ENCODE measurements at places on chromosomes 2 and 18. TPM values are rescaled to one million over a fixed set of nuclear protein-coding genes. Genes with fewer than 3 reads are reported as not detected.

ABCB11 gene
- 0.13 TPM for total RNA-seq

SLC9A4 gene
- 0.03 TPM for total RNA-seq

DSC1 gene
- total RNA-seq = not detected

IL1F10 gene
- total RNA-seq = not detected

DTNA gene
- total RNA-seq = 7.8 TPM

GTF2A1L gene
- total RNA-seq = 3.8 TPM

ST6GAL2 gene
- total RNA-seq = 0.07 TPM

ITPRIPL1 gene
- 1.3 TPM for total RNA-seq

ZNF638 gene
- 88.7 TPM for total RNA-seq

CRYGC gene
- total RNA-seq = not detected

CDH19 gene
- total RNA-seq = 0.33 TPM

SERPINB7 gene
- total RNA-seq = 0.07 TPM

CSRNP3 gene
- 1.4 TPM for total RNA-seq

ARL4C gene
- total RNA-seq = 79.7 TPM

STEAP3 gene
- 18.4 TPM for total RNA-seq

HS6ST1 gene
- 29.5 TPM for total RNA-seq

CTLA4 gene
- not detected for total RNA-seq

IL1RL2 gene
- 1.6 TPM for total RNA-seq

CFC1 gene
- not detected for total RNA-seq

MGAT4A gene
- 0.86 TPM for total RNA-seq

TUBA4B gene
- total RNA-seq = not detected

DUSP19 gene
- 4.3 TPM for total RNA-seq

PLGLB1 gene
- total RNA-seq = 0.40 TPM

PKDCC gene
- total RNA-seq = 86.0 TPM

NRP2 gene
- total RNA-seq = 54.9 TPM

LRRC30 gene
- total RNA-seq = not detected

GTF3C2 gene
- 31.1 TPM for total RNA-seq

GREB1 gene
- total RNA-seq = 0.52 TPM

FLACC1 gene
- 1.3 TPM for total RNA-seq

LAMA1 gene
- total RNA-seq = 92.5 TPM

SGPP2 gene
- not detected for total RNA-seq

CAPN14 gene
- total RNA-seq = 0.26 TPM

NT5DC4 gene
- total RNA-seq = 0.33 TPM

POTEI gene
- not detected for total RNA-seq

CHRNG gene
- not detected for total RNA-seq

KLHL14 gene
- not detected for total RNA-seq

Measured in smooth muscle cell of the pulmonary artery (primary cell).